Endothelial cell (in vitro differentiated cells): ENCODE measurements at places on chromosomes 3 and 15.

GRCh38 chr15:65130941-65131340 is 2.7 kb downstream of the PDCD7 start:
- no peak for DNase-seq

DNA sequence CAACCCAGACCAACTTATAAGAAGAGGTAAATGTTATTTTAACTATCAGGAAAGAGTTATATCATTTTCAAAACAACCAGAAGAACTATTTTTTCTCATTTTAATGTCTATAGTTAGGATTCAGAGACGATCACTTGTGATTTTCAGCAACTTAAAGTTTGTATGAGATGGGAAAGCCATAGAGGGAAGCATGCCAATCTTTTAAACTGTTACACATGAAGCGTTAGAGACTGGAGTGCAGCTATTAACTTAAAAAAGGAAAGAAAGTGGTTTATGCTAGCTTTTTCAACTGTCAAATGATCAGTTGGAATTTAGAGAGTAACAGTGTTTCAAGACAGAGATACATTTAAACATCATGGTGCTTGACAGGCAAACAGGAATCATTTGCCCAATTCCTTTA is 91.7 kb upstream of the LPP start:
- DNase-seq: no peak

GRCh38 chr3:63069806-63070475 is 194.7 kb upstream of the CADPS start:
- no peak for DNase-seq

GRCh38 chr3:48985831-48986376 is 4.1 kb upstream of the P4HTM start:
- no peak for DNase-seq

DNA sequence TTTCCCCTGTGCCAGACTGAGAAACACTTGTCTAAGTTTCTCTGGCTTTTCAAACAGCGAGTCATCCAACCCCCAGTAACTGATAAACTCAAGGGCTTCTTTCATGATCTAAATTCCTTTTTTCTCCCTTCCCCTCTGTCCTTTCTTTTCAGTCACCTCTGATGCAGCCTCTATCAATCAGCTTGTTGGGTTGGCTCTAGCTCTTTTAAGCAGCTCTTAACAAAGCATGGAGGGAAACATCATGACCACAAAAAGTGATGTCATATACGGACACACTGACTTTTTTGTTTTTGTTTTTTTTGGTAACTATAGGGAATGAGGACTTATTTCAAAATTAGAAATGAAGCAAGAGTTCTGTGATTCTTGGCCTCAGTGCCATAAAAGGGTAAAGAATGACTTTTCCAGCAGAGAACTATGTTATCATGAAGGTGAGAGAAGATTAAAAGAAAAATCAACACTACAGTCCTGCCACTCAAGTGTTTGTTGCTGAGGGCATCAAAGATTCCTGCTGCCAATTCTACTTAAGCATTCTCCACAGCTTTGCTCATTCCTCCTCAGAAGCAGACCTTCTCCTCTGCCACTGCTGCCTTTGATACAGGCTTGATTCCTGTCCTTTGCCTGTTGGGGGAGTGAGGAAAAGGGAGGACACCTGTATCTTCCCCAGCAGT is 457.0 kb upstream of the ONECUT1 start:
- no peak for DNase-seq
